ENCODE measurements at places on chromosomes 4 and X.
A peak's percentile ranks its signal among the peaks of the same experiment; 100 is the strongest.

DNA sequence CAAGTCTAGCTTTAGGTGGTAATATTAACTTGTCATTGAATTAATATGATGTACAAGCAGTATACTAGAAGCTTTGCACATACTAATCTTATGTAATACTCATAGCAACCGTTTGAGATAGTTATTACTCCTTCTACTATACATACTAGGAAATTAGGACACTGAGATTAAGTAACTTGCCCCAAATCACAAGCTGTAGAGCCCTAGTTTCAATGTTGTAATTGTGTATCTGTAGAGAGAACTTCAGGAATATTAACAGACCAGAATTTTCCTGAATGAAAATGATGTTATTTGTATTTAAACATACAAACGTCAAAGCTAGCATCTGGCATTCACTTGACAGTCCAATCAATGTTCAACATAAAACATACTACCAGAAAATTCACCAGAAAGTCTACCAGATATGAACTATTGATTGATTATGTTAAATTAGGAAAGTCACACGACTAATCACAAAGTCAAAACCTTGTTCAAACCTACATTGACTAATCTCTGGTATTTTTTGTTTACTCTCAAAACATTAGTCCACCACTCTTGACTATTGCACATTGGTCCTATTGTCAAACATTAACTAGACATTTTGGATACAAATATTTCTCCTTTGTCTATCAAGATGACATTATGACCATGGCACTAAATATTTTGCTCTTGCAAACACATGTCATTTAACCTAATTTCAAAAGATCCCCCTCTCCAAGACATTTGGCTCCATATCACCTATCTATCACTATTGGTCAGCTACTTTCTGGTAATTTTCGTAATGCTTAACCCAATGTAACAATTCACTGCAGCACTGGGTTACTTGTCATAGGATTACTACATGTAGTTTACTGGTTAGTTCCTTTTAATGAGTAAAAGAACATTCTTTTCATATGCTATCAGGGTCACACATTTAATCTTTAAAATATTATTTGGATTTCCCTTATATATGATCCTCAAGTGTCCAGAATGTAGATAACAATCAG is 100.7 kb downstream of the GPC3 start:
- ATAC-seq: no peak

- ATAC-seq: no peak
These were observed 1270.4 kb downstream of the ADGRL3 start for GRCh38 chr4:62470421-62470983.

DNA sequence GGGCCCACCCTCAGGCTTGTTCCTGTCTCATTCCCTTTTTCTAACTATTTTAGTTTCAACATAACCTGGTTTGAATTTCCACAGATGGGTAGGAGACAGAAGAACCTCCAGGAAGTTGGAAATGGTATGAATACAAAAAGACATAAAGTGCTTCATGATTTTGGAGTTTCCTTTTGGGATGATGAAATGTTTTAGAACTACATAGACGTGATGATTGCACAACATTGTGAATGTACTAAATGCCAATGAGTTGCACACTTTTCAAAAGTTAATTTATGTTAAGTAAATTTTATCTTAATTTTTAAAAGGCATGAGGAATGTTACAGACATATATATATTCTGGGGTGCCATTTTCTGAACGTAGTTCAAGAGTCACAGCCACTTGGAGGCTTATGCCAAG is 41.1 kb upstream of the IBSP start:
- no peak for ATAC-seq

DNA sequence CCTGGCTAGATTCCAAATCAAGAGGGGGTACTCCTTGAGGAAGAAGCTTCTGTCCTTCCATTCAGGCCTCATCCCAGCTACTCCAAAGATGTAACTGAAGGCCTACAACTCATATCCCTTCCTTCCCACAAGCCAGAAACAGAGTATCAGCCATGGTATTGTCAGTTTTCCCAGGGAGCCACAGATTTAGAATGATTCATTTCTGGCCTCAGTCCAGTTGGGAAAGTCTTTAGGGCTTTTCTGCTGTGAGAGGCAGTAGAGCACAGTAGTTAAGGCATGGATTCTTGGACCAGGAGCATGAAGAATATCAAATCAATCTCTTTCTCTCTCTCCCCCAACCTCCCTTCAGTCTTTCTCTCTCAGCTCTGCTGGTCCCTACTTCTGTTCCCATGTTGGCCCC is 505.0 kb downstream of the BCOR start:
- ATAC-seq: no peak

- no peak for ATAC-seq
These were observed 121.7 kb downstream of the GRXCR1 start for GRCh38 chr4:43014256-43014655.

DNA sequence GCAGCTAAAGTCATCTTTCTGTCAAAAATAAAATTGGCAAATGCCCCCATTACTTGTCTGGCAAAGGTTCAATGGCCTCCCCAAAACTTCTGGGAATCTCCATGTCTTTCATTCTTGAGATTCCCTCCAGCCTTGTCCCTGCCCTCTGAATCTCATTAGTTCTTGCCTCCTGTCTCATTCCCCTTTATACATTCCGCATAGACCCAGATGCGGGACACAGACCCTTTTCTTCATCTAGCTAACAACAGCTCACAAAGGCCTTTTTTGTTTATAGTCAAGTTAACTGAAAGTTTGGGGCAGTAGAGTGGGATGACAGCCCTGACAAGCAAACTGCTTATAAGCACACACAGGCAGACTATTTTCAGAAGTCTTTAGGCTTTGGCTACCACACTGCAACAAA is 306.1 kb upstream of the FAM241A start:
- no peak for ATAC-seq

- ATAC-seq: no peak
These were observed 256.8 kb downstream of the TRIML1 start for GRCh38 chr4:188396037-188396436.

DNA sequence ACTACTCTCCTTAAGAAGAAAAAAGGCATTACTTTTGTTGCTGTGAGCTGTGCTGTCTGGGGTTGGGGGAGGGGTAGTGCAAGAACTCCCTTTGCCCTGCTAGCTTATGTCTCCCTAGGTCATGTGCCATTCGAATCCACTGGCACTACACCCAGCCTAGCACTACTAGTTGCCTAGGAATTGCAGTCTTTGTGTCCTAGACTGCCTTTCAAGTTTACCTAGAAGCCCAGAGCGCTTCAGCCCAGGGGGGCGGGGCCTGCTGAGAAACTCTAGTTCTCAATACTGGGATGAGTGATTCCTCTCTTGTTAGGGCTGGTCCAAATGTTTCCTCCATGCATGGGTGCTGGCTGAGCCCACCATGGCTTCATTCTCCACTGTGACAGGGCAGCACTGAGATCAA is 1011.5 kb downstream of the PCDH19 start:
- no peak for ATAC-seq

- ATAC-seq: no peak
These were observed 9.9 kb upstream of the CCNQ start for GRCh38 chrX:153608806-153609205.

- no peak for ATAC-seq
These were observed 88.4 kb upstream of the SLC7A11 start for GRCh38 chr4:138330531-138330930.

DNA sequence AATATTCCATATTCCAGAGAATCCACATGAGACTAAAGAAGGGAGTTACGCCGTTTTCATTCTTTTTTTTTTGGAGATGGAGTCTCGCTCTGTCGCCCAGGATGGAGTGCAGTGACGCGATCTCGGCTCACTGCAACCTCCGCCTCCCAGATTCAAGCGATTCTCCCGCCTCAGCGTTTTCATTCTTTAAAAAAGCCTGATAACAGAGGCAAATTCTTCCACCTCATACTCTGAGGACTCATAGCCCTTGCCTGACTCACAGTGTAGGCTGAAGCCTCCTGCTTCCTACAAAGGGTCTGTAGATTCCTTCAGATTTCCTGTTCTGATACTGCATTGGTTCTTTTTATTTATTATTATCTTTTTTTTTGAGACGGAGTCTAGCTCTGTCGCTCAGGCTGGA is 210.5 kb downstream of the SH3BGRL start:
- ATAC-seq: no peak

DNA sequence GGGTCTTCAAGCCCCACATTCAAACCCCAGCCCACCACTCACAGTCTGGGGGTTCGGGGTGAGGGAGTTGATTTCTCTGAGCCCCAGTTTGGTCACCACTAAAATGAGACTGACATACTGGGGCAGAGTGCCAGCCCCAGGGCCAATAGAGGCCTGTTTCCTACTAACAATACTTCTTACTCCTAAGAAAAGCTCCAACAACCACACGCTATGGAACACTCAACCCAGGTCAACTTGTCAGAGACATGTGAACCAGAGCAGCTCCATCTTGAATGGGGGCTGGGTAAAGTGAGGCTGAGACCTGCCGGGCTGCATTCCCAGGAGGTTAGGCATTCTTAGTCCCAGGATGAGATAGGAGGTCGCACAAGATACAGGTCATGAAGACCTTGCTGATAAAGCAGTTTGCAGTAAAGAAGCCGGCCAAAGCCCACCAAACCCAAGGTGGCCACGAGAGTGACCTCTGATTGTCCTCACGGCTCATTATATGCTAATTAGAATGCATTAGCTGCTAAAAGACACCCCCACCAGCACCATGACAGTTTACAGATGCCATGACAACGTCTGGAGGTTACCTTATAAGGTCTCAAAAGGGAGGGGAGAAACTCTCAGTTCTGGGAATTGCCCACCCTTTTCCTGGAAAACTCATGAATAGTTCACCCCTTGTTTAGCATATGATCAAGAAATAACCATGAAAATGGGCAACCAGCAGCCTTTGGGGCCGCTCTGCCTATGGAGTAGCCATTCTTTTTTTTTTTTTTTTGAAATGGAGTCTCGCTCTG is 26.6 kb upstream of the HTRA3 start:
- no peak for ATAC-seq

DNA sequence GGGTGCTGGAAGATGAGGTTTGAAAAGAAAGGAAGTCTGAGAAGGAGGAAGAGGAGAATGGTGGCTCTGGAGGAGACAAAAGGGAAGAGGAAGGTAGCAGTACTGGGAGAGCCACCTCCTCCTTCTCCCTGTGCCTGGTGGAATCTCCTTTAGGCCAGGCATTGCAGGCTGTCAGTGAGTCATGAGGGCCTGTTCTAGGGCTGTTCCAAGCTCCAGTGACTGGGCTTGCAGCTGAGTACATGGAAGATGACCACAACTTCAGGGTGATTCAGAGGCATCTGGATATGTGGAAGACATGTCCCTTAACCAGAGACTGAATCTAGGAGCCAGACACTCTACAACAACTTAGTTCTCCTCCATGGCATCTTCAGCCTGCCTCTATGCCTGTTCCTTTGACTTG is 107.8 kb downstream of the EFNB1 start:
- ATAC-seq: peak; percentile 42

GRCh38 chr4:143420227-143420626 is 83.6 kb downstream of the GAB1 start:
- ATAC-seq: no peak
